ENCODE measurements at places on chromosomes 7 and 10. TPM values are rescaled to one million over a fixed set of nuclear protein-coding genes. Genes with fewer than 3 reads are reported as not detected.

The FLNC gene
- polyA plus RNA-seq, result 10.8 TPM

The DNAJB9 gene
- 44.6 TPM for polyA plus RNA-seq

- no peak for DNase-seq
Observed at GRCh38 chr7:48691788-48692187, 232.6 kb upstream of the CDC14C start.

GRCh38 chr10:32244421-32245207 lies 102.3 kb downstream of the EPC1 start:
- DNase-seq, result no peak

DNA sequence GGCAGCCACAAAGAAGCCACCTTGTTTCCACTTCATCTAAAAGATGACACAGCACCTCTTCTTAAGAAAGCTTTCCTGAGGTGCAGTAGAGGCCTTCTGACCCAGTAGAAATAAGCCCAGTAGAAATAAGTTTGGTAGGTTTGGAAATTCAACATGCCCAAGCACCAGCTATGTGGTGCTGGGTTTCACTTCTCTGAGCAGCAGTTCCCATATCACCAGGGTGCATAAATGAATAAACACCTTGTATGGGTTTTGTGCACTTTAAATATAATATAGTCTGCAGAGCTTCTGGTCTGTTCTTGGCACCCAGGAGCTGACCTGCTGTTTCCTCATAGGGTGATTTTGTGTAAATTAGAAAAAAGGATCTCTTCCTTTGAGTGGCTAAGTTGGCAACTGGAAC lies 492.4 kb upstream of the SORCS1 start:
- DNase-seq, result no peak

GRCh38 chr10:87095236-87095945 lies 385 bp downstream of the SHLD2 start:
- DNase-seq, result peak; percentile 14

- DNase-seq, result no peak
Observed at GRCh38 chr10:19993714-19994315, 177.6 kb downstream of the PLXDC2 start.

DNA sequence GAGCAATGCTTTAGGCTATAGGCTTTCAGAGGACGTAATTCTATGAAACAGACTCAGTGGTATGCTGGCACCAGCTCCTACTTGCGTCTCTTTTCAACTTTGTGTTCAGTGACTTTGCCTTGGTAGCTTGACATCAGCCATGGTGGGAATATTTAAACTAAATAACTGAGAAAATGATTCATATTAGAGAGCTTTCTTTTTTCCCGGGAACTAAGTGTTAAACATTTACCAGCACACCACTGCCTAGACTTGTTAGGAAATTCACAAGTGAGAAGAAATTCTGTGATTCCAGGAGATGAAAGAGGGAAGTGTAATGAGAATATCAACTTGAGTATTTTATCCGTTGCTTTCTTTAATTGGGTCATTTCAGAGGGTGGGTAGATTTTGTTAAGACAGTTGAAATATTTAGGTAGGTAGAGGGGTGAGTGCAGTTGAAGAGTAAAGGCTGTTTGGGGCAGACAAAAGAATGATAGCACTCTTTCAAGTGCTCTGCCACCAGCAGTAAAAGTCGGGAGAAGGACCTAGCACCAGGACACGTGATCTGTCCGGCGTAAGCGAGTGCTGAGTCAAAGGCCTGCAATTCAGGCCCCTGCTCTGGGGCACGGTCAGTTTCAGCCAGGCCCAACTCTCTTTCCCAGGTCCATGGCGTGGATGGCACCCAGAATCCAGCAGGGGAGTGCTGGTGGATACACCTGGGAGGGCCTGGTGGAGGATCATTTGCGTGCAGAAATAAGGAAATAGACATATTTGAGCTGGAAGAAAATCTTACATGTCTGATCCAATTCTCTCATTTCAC lies 206.3 kb downstream of the SNX10 start:
- DNase-seq, result no peak

DNA sequence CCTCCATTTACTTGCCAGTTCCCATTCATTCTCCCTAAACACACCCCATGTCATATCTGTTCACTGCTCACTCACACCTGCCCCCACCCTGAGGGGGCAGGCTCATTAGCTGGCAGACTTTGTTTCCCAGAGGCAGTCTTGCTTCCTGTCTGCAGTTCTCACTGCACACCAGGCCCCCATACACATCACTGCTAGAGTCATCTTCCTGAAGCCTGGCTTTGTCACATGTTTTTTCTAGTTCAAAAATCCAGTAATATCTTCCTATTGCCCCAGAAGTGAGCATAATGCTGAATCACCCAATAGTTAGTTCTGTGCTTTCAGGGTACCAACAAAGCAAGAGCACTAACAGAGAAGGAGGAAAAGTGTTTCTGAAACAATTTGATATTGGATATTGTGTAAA lies 1.9 kb downstream of the LRRC72 start:
- DNase-seq, result no peak

The KCNIP2 gene
- polyA plus RNA-seq, result 4.0 TPM

All from right renal cortex interstitium (tissue), 3 donors.